Hindlimb muscle (tissue), 1 donor: ENCODE measurements at places on chromosomes 5 and 9.

DNA sequence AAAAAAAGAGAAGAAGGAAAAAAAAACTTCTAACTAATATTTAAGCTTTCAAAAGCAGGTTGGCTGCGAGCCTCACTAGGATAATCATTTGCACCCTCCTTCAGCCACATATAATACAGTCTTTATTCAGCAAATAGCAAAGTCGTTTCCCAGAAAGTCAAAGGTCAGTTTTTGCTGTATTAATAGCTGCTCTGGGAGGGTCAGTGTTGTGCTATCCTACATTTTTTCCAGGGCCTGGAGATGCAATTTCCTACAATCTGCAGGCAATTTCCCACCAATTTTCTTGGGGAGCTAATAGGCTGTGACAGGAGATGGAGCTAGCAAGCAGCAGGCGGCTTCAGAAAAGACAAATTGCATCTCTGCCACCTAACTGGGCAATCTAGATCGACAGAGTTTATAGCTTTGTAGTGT lies 136.8 kb downstream of the TLE1 start:
- DNase-seq: peak; percentile 58

- no peak for DNase-seq
These were observed 18.8 kb upstream of the STING1 start for GRCh38 chr5:139501381-139501780.

DNA sequence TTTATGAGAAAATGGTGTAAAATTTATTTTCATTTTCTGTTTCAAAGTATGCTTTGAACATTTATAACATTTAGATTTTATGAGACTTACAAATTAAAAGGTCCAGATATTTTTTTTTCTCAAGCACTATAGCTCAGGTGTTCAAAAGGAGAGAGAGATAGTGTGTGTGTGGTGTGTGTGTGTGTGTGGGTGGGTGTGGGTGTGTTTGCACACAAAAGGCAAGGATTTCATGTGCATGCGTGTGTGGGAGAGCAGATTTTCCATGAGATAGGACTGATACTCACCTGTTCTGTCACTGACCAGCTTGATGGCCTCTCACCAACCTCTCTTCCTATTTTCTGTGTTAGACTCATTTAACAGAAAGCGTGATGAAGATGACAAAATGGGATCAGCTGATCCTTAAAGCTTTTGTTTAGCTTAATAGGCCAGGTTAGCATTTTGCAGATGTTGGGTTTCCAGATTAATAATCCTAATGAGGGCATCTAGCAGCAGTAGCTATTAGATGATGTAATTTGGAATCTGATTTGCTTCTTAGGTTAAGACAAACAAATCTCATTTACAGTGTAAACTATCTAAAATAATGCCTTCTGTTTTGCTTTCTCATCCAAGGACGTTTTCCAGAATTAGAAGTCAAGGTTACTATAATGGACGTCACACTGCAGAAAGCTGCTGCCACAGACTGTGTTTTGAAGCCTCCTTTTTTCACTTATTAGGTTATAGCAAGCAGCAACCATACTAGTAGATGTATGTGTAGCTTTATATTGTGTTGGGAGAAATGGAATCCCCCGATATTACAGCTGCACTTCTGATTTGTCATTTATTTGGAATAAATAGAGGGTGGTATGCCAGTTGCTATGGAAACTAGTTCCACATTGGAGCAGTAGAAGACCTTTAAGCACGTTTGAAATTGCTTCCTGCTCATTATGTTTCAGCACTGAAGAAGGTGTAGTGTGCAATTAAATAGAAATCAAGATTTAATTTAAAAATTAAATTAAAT lies 355.6 kb downstream of the TAF11L14 start:
- peak; percentile 34 for DNase-seq

GRCh38 chr9:34454571-34455065 lies 3.8 kb downstream of the FAM219A start:
- DNase-seq: no peak

GRCh38 chr9:95213117-95213516 lies 104.4 kb downstream of the FANCC start:
- no peak for DNase-seq

GRCh38 chr5:139461698-139462097 lies 845 bp downstream of the ECSCR start:
- DNase-seq: no peak
